ENCODE measurements at places on chromosomes 4 and X. TPM values are rescaled to one million over a fixed set of nuclear protein-coding genes. Genes with fewer than 3 reads are reported as not detected.

DNA sequence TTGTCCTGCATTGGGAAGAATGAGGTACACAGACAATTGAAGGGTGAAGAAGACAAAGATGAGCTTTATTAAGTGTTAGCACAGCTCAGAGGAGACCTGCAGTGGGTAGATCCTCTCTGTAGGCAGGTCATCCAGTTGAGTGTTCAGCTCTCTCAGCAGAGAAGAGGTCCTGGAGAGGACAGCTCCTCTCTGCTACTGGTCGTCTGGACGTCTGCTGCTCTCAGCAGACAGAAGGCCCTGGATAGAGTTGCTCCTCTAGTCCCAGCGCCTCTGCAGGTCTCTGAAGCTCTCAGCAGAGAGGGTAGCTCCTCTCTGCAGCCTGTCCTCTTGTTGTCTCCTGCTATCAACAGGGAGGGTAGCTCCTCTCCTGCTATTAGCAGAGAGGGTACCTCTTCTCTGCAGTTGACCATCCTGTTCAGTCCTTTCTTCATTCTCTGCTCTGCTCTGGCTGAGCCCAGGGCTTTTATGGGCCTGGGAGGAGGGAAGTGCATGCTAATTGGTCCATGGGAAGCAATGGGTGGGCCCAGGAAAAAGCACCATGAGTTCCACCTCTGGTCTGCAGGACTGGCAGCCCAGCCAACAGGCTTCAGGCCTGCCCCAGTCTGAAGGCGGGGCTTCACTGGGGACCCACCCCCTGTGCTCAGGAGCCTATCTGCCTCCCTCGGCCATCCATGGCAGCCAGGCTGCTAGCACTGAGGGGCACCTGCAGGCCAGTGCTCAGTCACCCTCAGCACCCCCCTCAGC, 54.1 kb upstream of the IBSP start:
- no peak for DNase-seq

DNA sequence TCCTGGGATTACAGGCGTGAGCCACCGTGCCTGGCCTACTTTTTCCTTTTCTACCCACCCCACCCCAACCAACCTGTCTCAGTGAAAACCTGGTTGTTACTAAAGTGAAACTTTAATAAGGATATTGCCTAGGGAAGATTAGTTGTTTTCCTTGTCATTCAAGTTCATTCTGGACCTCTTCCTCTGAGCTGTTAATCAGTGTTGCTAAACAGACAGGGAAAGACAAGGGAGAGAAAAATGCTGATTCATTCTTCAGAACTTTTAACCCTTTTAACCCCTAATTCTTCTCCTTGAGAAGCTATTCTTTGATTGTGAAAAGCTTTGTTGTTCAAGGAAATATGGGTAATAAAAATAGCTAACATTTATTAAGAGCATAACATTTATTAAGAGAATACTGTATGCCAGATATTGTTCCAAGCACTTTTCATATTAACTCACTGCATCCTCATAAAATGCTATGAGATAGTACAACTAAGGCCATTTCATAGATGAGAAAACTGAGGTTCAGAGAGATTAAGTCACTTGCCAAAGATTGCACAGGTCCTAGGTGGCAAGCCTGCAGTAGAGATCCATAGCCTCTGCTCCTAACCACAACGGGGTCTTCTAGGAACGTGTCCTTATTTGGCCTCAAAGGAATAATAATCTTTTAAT, 34.8 kb downstream of the OSTC start:
- no peak for DNase-seq

ARMCX2 gene
- total RNA-seq = 29.7 TPM

AMBN gene
- not detected for total RNA-seq

CCKAR gene
- not detected for total RNA-seq

- DNase-seq = no peak
Measured at GRCh38 chr4:153061971-153062370, 125.8 kb downstream of the FHDC1 start.

DNA sequence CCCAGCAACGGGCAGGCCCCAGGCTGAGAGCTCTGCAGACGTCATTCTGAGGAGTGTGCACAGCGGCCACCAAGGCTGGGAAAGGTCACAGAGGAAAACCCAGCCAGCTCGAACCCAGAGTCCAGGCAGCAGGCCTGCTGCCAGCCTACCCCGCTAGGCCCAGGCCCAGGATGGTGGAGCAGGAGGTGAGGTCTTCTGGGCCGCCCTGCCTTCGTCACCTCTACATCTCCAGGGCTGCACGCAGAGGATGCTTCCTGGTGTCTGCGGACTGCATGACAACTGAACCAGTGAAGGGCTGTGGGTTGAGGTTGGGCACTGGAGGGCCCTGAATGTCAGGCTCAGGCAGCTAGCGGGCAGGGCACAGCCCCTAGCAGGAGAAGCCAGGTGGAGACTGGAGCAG, 5.8 kb upstream of the ADRA2C start:
- DNase-seq = no peak

DNA sequence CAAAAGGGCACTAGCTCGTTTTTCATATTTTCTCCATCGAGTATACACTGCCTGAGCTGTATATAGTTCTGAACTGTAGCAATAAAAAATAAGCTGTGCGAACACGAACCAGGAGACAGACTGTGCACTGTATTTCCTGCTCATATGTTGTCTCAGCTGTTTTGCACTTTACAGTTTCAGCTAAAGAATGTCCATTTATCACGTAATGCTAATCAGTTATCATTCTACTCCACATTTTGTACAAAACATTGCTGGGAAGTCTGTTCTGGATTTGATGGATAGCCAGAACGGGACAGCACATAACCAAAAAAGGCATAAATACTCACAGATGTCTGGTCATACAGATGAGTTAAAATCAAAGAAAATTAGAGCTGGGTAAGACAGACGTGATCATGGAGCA, 315.5 kb upstream of the ADGRL3 start:
- DNase-seq = no peak

- no peak for DNase-seq
Measured at GRCh38 chr4:98610926-98611676, 47.3 kb downstream of the TSPAN5 start.

- DNase-seq = no peak
Measured at GRCh38 chrX:103616676-103617186, 9.0 kb downstream of the TCEAL3 start.
